SJCRH30 (cell line): ENCODE measurements at places on chromosomes 13 and 19.
A peak's percentile ranks its signal among the peaks of the same experiment; 100 is the strongest.

- peak; percentile 80 for DNase-seq
Measured at GRCh38 chr19:12766051-12766521, 9.3 kb downstream of the HOOK2 start.

DNA sequence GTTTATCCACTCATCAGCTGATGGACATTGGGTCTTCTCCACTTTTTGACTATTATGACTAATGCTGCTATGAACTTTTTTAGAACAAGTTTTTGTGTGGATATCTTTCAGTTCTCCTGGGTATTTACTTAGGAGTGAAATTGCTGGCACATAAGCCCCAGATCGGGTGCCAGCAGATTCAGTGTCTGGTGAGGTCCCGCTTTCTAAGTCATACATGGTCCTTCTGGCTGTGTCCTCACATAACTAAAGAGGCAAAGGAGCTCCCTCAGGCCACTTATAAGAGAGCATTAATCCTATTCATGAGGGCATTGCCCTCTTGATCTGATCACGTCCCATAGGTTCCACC is 600 bp upstream of the ZNF226 start:
- no peak for DNase-seq

- no peak for DNase-seq
Measured at GRCh38 chr19:47614559-47614958, 5.6 kb downstream of the BICRA start.

- peak; percentile 66 for DNase-seq
Measured at GRCh38 chr13:52001120-52001731, 10.0 kb downstream of the ATP7B start.

DNA sequence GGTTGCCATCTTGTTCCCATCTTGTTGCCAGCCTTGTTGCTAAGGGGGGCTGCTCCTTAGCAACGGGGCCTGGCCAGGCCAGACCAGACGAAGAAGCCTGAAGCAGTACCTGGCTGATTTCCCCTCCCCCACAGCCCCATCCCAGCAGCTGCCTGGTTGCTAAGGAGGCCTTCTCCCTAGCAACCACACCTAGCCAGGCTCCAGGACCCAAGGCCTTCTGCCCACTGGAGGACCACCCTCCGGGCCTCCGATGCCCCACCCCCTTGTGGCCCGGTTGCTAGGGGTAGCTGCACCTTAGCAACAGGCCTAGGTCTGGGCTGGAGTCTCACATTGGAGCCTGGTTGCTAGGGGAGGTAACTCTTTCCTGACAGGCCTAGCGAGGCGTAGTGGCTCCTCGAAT is 3.9 kb downstream of the PRRG2 start:
- DNase-seq: no peak

- no peak for DNase-seq
Measured at GRCh38 chr13:76667551-76667950, 218.7 kb downstream of the KCTD12 start.
